ENCODE measurements at places on chromosomes 12 and 14.

DNA sequence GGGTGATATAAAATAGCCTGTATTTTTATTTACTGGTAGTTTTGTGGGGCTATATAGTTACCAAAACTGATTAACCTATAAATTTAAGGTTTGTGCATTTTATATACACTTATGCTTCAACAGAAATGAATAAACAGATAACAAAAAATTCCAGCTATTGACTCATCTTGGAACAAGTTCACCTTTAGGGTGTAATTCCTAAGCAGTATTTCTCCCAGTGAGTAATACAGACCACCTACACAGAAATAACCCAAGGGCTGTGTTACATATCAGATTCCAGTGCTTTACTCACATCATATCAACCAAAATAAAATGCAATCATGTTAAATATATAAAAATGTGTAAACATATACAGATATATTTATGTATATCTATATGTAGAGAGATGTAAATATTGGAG, 345.6 kb downstream of the ADAMTS20 start:
- no peak for ATAC-seq

DNA sequence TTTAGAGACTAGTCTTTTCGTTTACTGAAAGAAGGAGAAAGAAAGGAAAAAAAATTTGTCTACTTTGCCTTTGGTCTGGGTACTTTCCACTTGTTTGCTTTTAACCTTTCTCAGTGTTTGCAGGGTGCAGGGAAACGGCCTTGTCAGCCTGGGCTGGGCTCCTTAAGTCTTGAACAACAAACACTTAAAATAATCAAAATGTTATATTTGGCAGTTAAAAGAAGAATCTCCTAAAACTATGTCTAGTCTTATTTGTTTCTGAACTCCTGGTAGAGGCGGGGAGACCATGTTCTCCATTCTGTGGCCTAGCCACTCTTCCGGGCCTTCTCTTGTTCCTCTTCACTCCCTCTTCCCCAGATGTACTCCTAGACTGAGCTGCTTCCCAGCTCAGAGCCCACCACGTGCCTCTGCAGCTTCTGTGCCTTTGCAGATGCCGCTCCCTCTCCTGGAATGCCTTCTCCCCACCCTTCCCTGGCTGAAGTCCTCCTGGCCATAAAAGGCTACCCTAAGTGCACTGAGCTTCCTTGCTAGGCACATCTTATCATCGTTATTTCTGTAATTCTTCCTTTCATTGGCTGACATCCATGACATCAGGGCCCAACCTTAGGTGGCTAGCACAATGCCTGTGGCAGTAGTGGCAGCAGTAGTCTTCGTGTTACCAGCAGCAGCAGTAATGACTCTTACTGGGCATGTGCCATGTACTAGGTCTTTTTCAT, 432.9 kb downstream of the ZFP36L1 start:
- ATAC-seq = peak; percentile 43

GRCh38 chr12:17276196-17276595, 670.2 kb upstream of the LMO3 start:
- no peak for ATAC-seq

DNA sequence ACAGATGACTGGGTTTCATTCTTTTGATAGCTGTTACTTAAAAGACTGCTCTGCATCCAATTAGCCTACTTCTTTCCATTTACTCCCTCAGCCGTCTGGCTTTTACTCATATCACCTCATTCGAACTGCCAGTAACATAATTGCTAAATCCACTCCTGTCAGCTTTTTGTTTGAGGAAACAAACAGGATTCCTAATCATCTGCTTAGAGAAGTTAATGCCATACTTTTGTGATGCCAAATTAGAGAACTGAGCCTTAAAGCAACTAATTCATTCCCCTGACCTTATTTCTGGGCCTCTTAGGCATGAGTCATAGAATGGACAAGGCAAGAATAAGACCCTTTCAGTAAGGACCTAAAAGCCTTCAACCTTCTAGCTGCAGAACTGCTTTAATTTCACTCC, 2.9 kb downstream of the OXA1L start:
- no peak for ATAC-seq

- no peak for ATAC-seq
These were observed 4.1 kb downstream of the CIPC start for GRCh38 chr14:77102154-77102553.

DNA sequence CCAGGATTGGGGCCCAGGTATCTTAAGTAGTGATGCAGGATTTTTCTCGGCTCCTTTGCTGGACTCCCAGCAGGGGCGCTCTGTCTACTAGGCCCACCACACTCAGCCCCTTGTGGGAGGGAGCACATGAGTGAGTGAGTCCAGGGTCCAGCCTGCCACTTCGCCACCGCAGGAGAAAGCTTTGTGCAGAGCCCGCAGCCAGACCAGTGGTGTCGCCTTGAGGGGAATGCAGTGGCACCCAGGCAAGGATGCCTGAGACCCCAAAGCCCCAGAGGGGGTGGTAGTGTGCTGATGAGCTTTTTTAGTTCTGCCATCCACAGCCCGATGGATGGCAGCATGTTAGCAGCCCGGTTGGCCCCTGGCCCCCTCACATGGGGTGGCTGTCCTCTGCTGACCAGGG, 5.4 kb upstream of the MRPS35 start:
- no peak for ATAC-seq

- peak; percentile 92 for ATAC-seq
These were observed 1.7 kb upstream of the ANKRD33 start for GRCh38 chr12:51886021-51886710.

DNA sequence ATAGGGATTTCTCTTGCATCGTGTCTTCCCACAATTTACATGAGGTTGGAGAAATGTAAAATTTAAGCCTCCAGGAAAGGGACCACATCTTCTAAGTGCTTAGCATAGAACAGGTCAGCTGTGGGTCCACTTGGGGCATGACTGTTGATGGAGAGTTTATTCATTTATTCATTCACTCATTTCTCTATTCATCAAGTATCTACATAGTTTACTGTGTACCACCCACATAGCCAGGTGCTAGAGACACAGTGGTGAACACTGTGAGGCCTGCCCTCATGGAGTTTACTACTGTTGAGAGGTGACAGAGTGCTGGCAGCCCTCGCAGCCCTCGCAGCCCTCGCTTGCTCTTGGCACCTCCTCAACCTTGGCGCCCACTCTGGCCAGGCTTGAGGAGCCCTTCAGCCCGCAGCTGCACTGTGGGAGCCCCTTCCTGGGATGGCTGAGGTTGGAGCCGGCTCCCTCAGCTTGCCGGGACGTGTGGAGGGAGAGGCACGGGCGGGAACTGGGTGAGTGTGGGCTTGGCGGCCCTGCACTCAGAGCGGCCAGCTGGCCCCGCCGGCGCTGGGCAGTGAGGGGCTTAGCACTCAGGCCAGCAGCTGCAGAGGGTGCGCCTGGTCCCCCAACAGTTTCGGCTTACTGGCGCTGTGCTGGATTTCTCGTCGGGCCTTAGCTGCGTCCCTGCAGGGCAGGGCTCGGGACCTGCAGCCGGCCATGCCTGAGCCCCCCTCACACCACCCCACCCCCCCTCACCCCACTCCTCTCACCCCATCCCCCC, 1.7 kb upstream of the JPH4 start:
- no peak for ATAC-seq

GRCh38 chr12:47085815-47086252, 6.1 kb upstream of the AMIGO2 start:
- peak; percentile 79 for ATAC-seq

GRCh38 chr12:5746917-5747316, 198.1 kb downstream of the ANO2 start:
- no peak for ATAC-seq

- ATAC-seq = peak; percentile 85
These were observed 1180.6 kb downstream of the VRK1 start for GRCh38 chr14:97977651-97978261.

DNA sequence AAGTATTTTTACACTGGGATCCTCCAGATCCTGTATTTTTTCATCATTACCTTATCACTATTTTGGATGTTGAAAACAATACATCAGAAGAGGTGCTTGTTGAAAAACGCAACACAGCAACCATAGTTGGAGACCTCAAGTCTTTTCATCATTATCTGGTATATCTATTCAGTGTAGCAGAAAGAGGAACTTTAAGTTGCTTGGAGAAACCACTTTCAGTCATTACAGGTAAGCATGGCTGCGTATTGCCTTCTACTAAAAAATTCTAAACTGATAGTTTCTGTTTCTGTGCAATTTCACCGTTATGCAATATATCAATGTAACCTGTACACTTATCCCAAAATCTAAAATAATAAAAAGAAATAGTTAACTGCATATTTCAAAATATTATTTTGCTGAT, 32.2 kb upstream of the PTPRQ start:
- no peak for ATAC-seq

- no peak for ATAC-seq
These were observed 201.2 kb downstream of the CHST11 start for GRCh38 chr12:104657726-104658484.

- no peak for ATAC-seq
These were observed 119.7 kb downstream of the PTCSC3 start for GRCh38 chr14:36056845-36057244.

- peak; percentile 20 for ATAC-seq
These were observed 90.2 kb downstream of the NTN4 start for GRCh38 chr12:95700316-95700785.

- ATAC-seq = no peak
These were observed 96.1 kb upstream of the EGLN3 start for GRCh38 chr14:34046799-34047520.

GRCh38 chr14:50085570-50086320, 30.6 kb downstream of the VCPKMT start:
- ATAC-seq = peak; percentile 4

GRCh38 chr14:81388336-81388735, 11.8 kb downstream of the STON2 start:
- no peak for ATAC-seq

DNA sequence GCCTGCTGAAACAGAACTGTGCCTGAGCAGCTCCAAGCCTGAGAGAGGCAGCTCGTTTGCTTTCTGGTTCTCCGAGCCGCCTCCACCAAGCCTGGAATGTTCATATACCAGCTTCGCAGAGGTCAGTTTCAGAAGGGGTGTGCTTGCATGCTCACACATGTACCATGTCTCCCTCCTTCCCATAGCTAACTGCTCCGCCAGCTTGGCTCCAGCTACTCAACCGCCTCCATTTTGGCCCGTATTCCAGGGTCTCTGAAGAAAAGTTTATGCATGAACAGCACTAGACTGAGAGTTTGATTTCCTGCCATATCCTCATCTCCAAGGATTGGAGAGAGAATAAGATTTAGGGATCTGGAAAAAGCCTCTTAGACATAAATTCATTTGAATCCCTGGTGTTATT, 103.7 kb downstream of the SMOC1 start:
- no peak for ATAC-seq

- ATAC-seq = no peak
These were observed 292.1 kb downstream of the GLT1D1 start for GRCh38 chr12:129145381-129145780.

DNA sequence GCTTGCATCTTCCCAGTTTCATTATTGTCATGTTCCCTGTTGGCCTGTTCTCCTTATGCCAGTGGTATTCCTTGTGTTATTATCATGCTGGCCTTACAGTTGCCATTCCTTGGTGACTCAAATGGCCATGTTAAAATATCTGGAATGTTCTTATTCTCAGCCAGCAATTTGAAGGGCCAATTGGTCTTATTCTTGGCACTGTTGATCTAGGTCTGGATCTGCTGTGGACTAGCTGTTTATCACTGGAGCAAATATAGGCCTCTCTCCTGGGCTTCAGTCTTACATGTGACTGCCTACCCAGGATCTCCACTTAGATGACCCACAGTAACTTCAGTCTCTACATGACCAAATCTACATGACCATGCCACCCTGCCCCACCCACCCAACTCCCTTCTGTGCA, 5.4 kb downstream of the CIPC start:
- no peak for ATAC-seq
